Activated T-cell treated with anti-CD3 and anti-CD28 coated beads, Interleukin-2, amount 50 U/mL, for 48 hours (primary cell): ENCODE measurements at places on chromosomes 1 and 21.

GRCh38 chr1:227946624-227947385 lies 927 bp downstream of the WNT9A start:
- DNase-seq, result peak; percentile 75

DNA sequence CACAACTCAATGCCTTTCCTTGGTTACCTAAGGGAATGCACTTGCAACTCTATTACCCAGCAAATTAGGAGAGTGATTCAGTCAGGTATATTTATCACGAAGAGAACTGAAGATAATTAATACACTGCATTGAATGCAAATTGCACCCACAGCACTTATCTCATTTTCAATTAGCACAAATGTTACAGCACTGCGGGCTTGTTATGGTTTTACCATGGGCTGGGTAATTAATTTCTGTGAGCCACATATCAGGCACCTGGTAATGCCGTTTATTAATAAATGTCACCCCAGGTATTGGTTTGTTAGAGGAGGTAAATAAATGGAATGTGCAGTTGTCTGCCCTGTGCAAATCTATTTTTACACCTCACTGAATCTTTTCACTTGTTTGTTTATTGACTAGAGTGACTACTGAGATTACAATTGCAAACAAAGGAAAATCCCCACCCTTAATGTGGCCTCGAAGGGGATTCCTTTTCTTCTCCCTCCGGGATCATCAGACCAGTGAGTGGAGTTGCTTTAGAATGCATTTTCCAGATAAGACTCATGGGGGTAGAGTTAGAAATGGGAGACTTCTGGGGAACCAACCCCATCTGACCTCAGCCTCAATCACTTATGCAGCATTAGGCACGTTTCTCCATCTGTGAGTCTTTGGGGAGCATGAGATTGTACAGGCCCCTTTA lies 269.3 kb downstream of the RPS6KC1 start:
- DNase-seq, result no peak

GRCh38 chr1:224041032-224041431 lies 72.9 kb upstream of the FBXO28 start:
- DNase-seq, result no peak

DNA sequence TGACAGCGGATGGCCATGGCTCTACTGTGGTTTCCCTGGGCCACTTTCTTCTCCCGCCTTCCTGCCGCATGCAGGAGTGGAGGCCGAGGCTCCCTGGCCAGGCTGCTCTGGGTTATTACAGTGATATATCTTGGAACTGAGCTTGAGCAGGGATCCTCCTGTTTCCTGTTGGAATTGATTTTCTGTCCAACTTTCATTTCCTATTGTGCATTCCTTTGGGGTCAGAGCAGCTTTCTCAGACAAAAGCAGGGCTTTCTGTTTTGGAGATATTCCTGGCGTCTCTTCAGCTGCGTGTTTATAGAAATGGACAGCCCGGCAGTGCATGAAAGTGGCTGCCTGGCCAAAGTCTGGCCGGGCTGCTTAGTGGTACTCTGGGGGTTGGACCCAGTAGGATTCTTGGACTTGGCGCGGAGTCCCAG lies 146.4 kb downstream of the KIF26B start:
- no peak for DNase-seq

DNA sequence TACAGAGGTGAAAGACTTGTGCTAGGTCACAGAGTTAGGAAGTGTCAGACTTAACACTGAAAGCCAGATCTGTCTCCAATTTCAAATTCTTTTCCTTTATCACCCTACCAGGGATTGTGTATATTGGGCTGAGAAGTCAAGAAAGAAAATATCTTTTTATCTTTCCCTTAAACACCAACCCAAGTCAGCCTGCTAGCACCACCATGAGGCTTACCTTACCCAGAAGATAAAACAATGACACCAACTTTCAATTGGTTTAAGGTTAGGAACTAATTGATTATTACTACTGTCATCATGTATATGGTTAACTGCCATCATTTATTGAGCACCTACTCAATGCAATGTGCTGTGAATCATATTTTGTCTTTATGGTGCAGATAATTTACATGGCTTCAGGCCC lies 178.9 kb upstream of the FOXD3 start:
- DNase-seq, result no peak
